Vein endothelial cell (primary cell): ENCODE measurements at places on chromosomes 4 and X. TPM values are rescaled to one million over a fixed set of nuclear protein-coding genes. Genes with fewer than 3 reads are reported as not detected.

Gene ZNF718
- total RNA-seq = 5.6 and 6.9 TPM in 2 replicates

Gene TEX11
- not detected in 2 replicates for total RNA-seq

Gene SHROOM3
- total RNA-seq = 1.6 and 2.7 TPM in 2 replicates

Gene CAMK2D
- 45.1 and 51.2 TPM in 2 replicates for total RNA-seq

Gene ARX
- not detected in 2 replicates for total RNA-seq

Gene DUSP21
- total RNA-seq = not detected in 2 replicates

Gene MAGEC3
- not detected in 2 replicates for total RNA-seq

Gene RASL11B
- total RNA-seq = not detected in 2 replicates

Gene DMD
- 4.7 and 14.7 TPM in 2 replicates for total RNA-seq

Gene TNIP3
- total RNA-seq = 0.76 TPM in 1 of 2 replicates, not detected in the other

Gene SLC34A2
- under 0.01 TPM in 1 of 2 replicates, not detected in the other for total RNA-seq

Gene USP17L13
- not detected in 2 replicates for total RNA-seq

Gene HS6ST2
- 2.0 and 3.8 TPM in 2 replicates for total RNA-seq

Gene RNF175
- total RNA-seq = 0.10 TPM in 1 of 2 replicates, not detected in the other

Gene FGB
- not detected in 2 replicates for total RNA-seq

Gene ODAPH
- not detected in 2 replicates for total RNA-seq

Gene NMU
- not detected in 2 replicates for total RNA-seq

Gene JCHAIN
- not detected in 2 replicates for total RNA-seq

Gene HCFC1
- total RNA-seq = 52.6 and 58.8 TPM in 2 replicates

Gene GLRA2
- total RNA-seq = not detected in 2 replicates

Gene MAGEB6B
- total RNA-seq = not detected in 2 replicates

Gene TMPRSS11D
- total RNA-seq = 0.29 TPM in 1 of 2 replicates, not detected in the other

Gene SAGE1
- not detected in 2 replicates for total RNA-seq

Gene NDP
- total RNA-seq = 0.33 and 0.48 TPM in 2 replicates

Gene TASL
- not detected in 2 replicates for total RNA-seq

Gene MYOZ2
- total RNA-seq = not detected in 2 replicates

Gene PPBP
- total RNA-seq = not detected in 2 replicates

Gene PDGFRA
- total RNA-seq = 0.33 and 1.2 TPM in 2 replicates

Gene NKX3-2
- not detected in 2 replicates for total RNA-seq

Gene TAF9B
- 23.2 and 28.1 TPM in 2 replicates for total RNA-seq

Gene KIT
- total RNA-seq = 16.3 and 21.4 TPM in 2 replicates

Gene TMSB15A
- total RNA-seq = 0.33 and 0.96 TPM in 2 replicates

Gene RAB9B
- total RNA-seq = 0.76 and 0.98 TPM in 2 replicates

Gene BMX
- total RNA-seq = 119 and 162 TPM in 2 replicates

Gene PPP2R3B
- total RNA-seq = 15.0 and 24.8 TPM in 2 replicates

Gene FSTL5
- 0.10 and 0.98 TPM in 2 replicates for total RNA-seq

Gene REELD1
- not detected in 2 replicates for total RNA-seq

Gene GJB1
- not detected in 2 replicates for total RNA-seq

Gene HERC5
- total RNA-seq = 1.1 and 2.0 TPM in 2 replicates

Gene SPOCK3
- total RNA-seq = 0.10 TPM in 1 of 2 replicates, not detected in the other

Gene SPANXC
- total RNA-seq = not detected in 2 replicates

Gene CENPE
- 12.7 and 26.0 TPM in 2 replicates for total RNA-seq

Gene KLKB1
- not detected in 2 replicates for total RNA-seq

Gene FTSJ1
- 67.9 and 75.7 TPM in 2 replicates for total RNA-seq

Gene ALB
- not detected in 2 replicates for total RNA-seq

Gene EGFL6
- total RNA-seq = not detected in 2 replicates

Gene ADRA2C
- 0.29 and 0.33 TPM in 2 replicates for total RNA-seq

Gene FAM184B
- not detected in 2 replicates for total RNA-seq

Gene CXorf49
- total RNA-seq = not detected in 2 replicates

Gene PAGE2
- not detected in 2 replicates for total RNA-seq

Gene CLTRN
- 0.33 TPM in 1 of 2 replicates, not detected in the other for total RNA-seq

Gene SPANXN3
- total RNA-seq = not detected in 2 replicates

Gene ADAMTS3
- total RNA-seq = 1.6 and 1.7 TPM in 2 replicates

Gene REPS2
- 1.6 and 3.2 TPM in 2 replicates for total RNA-seq

Gene STATH
- not detected in 2 replicates for total RNA-seq

Gene CCNG2
- total RNA-seq = 20.6 and 21.3 TPM in 2 replicates

Gene CHRDL1
- total RNA-seq = not detected in 2 replicates
